Nephron progenitor cell (in vitro differentiated cells): ENCODE measurements at places on chromosomes 6 and 20.

DNA sequence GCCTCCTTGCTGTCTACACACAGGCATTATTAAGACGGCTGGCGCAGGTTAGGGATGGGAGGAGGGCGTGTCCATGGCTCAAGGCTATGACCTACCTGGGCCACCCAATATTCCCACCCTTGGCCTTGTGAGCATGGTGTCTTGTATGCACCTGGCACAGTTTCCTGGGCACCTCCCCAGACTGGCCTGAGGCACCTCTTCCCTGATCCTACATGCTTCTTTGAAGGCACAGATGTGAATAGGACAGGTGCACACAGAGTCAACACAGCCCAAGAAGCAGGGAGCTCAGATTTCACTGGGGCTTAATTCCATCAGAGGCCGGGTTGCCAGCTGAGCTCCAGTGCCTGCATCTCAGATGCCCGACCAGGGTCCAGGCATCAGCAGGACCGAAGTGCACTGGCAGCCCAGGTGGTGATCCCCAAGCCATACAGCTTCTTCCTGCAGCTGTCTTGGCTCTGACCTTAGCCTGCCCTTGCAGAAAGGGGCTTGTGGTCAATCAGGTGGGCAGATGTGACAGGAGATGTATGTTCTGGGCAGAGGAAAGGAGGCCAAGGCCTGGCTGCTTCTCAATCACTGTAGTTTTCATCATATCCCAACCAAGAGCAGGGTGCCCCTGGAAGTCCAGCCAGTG lies 287.7 kb downstream of the CLIC5 start:
- no peak for DNase-seq

DNA sequence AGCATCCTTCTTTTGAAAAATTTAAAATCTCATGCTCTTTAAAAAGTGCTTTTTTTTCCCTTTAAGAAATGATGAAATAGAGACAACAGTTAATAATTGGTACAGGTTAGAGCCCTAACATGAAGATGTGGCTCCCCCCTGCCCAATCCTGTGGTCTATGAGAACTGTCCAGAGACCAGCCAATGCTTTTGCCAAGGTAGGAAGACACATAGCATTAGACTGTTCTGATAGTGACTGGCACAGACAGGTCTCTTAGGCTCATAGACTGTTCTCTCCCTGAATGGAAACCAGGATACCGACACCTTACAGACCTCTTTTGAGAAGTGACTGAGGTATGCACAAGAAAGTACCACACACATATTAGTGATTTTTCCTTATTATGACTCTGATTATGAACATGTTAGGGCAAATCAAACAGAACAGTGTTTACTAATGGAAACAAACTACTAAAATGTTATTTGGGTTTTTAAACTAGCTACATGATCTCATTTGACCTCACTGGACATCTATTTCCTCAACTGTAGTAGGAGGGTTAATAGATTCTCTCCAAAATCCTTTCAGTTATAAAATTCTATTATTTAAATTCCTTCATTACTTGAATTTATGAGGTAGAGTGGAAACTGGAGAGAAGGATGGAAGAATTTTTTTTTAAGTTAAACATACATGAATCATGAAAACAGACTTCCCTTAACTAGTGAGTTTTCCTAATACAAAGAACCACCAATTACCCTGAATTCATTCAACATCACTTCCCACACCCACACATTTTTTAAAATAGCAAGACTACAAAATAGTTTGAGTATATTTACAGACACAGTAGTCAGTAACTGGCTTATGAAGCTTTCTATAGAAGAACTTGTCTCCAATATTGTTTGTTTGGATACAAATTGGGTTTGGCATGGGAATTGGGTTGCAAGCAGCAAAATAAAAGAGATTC lies 120.4 kb downstream of the OGFRL1 start:
- DNase-seq: no peak

DNA sequence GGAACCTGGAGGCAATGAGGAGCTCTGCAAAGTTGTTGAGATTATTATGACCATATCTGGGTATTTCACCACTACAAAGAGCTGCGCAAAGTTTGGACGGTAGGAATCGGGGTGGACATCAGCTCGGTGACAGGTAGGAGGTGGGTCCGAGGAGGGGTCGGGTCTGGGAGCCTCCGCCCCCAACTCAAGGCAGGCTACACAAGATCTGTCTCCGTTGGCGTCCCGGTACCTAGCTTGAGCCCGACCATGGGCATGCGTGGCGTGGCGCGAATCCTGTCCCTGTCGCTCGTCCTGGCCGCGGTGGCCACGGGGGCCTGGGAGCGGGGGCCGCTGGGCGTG lies 40.2 kb upstream of the ZNFX1 start:
- DNase-seq: no peak

DNA sequence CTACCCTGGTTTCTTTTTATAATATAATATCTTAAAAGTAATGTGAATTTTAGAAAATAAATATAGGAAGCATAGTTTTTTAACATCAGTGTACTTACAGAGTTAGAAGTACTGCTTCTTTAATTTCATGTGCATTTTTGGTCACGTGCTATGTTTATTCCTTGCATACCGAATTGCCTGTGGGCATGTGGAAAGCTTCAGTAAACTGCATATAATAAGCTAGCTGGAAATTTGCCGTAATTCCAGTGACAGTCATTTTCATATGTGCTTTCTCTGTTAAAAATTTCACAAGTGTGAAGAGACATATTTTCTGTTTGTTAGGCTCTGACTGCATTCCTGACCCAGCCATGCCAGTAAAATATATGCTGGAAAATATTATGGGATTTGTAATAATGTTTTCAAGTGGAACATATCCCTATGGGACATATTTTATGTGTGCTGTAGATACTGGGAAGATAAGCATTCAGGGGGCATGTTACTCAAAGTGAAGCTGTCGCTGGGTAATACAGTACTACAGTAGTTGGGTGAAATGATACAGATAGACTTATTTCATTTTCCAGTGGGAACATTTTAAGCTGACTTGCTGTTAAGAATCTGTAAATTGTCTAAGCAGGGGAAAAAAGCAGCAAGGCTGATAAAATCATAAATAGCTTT lies 616.7 kb downstream of the FRK start:
- DNase-seq: no peak

- DNase-seq: no peak
These were observed 840.8 kb downstream of the TBC1D32 start for GRCh38 chr6:120493505-120493904.

GRCh38 chr6:141252828-141253608 lies 879.7 kb upstream of the GJE1 start:
- DNase-seq: no peak

GRCh38 chr6:16760516-16761470 lies at the start of gene ATXN1:
TSS of gene ATXN1 (minus strand) at chr6:16761460.
- peak; percentile 69 for DNase-seq

DNA sequence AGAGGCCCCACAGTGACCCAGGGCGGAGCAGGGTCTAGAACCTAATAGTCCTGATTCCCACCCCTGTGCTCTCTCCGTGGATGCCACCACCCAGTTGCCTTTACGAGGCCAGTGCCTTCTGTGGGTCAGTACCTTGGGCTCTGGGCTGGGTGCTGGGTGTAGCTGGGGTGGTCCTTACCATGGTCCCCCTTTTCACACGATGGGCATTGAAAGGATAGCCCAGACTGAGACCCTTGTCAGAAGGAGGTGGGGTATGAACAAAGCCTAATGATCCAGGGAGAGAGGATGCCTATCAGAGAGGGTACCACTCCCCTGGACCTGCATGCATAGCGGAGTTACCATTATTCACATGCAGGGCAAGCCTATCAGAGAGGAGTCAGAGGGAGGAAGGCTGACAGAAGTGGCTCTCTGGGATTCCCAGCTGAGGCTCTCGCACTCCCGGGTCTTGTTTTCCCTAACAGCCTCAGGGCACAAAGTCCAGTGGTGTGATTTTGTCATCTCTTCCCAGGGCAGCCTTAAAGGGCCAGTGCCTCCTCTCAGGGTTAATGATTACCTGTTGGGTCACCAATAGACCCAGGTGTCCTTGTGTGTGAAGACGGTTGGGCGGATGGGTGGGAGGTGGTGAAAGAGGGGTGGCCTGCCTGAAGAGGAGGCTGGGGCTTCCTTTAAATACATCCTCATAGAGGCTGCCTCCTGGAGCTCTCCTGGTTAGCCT lies 36.2 kb downstream of the VEGFA start:
- DNase-seq: no peak

DNA sequence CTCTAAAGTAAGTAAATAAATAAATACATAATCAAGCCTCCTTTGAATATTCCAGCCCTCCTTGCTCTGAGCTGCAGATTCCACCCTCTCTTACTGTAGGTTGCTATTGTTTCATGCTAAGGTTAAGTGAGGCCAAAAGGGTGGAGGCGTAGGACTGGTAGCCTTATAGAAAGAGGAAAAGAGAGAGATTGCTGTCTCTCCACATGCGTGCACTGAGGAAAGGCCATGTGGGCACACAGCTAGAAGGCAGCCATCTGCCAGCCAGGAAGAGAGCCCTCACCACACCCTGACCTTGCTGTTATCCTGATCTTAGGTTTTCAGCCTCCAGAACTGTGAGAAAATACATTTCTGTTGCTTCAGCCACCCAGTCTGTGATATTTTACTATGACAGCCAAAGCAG lies 87.4 kb upstream of the SHLD1 start:
- DNase-seq: no peak

GRCh38 chr6:70180901-70181599 lies 121.8 kb downstream of the COL9A1 start:
- DNase-seq: no peak

DNA sequence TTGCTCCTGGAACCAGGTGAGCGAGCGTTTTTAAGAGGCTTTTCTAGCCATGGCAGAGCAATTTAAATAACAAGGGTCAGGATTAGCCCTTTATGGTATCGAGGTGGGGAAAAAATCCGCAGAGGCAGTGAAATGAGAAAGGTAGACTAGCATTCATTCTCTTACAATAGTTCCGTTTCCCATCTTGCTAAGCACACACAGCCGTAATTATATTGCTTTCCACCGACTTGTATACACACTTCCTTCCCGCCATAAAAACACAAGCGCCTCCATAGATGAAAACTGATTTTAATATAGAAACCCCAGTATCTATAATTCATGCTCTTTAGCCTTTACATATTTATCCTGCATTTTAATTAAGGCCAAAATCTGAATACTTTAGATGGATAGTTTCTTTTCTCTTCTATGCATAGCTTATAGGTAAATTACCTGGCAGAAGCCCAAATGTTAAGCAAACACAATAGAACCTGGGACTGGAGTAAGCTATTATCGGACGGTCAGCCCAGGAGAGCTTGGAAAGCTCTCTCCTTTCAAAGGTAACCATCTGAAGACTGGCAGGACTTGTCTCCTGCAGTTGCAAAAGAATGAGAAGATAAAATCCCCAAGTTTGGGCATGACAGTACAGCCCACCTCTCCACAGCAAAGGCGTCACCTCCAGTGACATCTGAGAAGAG lies 90.9 kb upstream of the MC3R start:
- no peak for DNase-seq

GRCh38 chr6:116060572-116061283 lies at the start of gene FRK:
TSS of gene FRK (minus strand) at chr6:116060891. CDS start at chr6:116060311, 580 bp downstream.
- no peak for DNase-seq

DNA sequence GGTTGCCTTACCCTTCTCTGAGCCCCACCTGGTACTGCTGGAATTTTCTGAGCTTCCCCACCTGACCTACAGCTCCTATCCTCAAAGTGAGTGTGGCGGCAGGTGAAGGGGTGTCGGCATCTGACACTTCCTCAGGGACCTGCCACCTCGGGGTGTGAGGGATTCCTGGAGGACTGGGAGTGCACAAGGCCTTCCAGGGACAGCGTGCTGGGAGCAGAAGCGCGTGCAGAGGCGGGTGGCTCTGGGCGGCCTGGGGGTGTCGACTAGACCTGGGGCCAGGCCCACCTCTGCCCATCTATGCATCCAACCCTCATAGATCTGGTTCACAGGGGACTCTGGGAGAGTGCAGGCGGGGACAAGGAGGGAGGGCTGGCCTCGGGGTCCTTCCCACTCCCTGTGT lies 7.8 kb downstream of the DLGAP4 start:
- no peak for DNase-seq

DNA sequence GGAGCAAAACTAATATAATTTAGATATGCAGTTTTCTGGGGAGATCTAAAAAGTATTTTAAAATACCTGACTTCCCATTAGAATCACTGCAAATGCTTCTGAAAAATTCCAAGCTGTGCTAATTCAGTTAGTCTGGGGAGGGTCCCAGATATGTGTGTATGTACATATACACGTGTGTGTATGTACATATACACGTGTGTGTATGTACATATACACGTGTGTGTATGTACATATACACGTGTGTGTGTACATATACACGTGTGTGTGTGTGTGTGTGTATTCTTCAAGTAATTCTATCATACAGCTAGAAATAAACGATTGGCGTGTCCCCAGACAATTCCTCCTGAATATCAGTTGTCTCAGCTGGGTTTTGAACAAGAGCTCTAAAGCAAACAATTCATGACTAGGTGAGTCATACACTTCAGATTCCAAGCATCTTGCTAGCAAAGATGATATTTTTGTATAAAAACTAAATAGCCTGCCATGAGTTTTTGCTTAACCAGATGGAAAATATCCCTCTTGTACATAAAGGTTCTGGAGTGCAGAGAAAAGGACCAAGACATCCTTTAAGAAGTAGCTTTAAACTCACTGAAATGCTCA lies 58.2 kb downstream of the SPACA1 start:
- DNase-seq: no peak

DNA sequence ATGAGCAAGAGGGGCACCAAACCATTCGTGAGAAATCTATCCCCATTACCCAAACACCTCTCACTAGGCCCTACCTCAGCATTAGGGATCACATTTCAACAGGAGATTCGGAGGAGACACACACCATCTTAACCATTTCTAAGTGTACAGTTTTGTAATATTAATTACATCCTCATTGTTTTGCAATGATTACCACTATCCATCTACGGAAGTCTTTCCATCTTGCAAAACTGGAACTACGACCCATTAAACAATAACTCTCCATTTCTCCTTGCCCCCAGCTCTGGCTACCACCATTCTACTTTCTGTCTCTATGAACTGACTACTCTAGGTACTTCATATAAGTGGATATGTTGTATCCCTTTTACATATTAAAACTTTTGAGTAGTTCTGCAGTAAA lies 20.1 kb downstream of the ACOT13 start:
- DNase-seq: no peak

DNA sequence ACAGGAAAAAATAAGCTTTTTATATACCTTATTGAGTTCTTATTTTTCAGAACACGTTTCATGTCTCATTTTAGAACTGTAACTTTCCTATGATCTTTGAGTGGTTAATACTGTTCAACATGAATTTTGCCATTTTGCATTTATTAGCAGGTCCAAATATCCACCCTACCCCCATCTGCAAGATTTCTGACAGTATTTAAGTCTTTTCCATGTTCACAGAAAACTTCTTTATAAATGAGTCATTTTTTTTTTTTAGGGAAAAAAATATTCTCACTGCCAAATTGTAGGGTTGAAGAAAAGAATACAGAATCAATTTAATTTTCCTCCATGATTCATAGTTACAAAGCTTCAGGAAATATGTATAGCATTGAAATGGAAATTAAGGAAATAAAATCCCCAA lies 101.8 kb downstream of the COL21A1 start:
- no peak for DNase-seq

GRCh38 chr20:4303136-4303535 lies 287.8 kb upstream of the RNF24 start:
- no peak for DNase-seq

- DNase-seq: no peak
These were observed 14.5 kb downstream of the REV3L start for GRCh38 chr6:111468329-111469012.
